Fibroblast of skin of back (primary cell): ENCODE measurements at places on chromosomes 3 and 15.
A peak's percentile ranks its signal among the peaks of the same experiment; 100 is the strongest.

- no peak for DNase-seq
Measured at GRCh38 chr15:56028430-56028829, 35.0 kb upstream of the NEDD4 start.

GRCh38 chr15:56963126-56963525 lies 44.7 kb downstream of the TCF12 start:
- DNase-seq = no peak

- no peak for DNase-seq
Measured at GRCh38 chr3:31879365-31879764, 101.7 kb downstream of the OSBPL10 start.

GRCh38 chr3:113279686-113280085 lies 68.3 kb downstream of the BOC start:
- DNase-seq = no peak

DNA sequence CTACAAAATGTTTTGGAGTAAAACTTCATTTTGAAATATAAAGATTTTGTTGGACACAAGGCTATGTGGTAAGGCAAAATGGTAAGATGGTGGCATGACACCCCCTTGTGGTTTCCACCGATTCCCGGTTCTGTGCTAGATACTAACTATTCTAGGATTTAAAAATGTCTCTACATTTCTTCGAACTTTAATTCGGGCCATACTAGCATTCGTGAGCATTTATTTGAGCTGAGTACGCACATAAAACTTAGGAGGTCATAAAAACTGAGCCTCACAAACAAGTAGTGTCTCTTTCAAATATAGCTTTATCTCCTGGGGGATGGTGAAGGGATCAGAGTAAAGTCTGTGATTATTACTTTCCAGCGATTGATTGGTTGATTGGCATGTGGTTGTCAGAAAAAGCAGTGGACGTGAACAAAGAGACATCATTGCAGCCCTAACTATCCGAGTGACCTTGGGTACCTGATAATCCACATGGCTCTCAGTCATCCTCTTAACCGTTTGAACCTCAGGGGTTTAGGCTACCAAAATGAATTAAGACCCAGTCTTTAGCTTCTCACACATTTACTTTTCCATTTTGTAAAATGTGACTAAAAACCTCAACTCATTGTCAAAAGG lies 1.1 kb upstream of the ZNF639 start:
- peak; percentile 54 for DNase-seq

- DNase-seq = no peak
Measured at GRCh38 chr3:23836536-23837230, 30.9 kb downstream of the UBE2E1 start.

GRCh38 chr3:124299831-124300230 lies 307.9 kb upstream of the ROPN1 start:
- DNase-seq = no peak

- peak; percentile 50 for DNase-seq
Measured at GRCh38 chr15:56052395-56053045, 59.1 kb upstream of the NEDD4 start.

DNA sequence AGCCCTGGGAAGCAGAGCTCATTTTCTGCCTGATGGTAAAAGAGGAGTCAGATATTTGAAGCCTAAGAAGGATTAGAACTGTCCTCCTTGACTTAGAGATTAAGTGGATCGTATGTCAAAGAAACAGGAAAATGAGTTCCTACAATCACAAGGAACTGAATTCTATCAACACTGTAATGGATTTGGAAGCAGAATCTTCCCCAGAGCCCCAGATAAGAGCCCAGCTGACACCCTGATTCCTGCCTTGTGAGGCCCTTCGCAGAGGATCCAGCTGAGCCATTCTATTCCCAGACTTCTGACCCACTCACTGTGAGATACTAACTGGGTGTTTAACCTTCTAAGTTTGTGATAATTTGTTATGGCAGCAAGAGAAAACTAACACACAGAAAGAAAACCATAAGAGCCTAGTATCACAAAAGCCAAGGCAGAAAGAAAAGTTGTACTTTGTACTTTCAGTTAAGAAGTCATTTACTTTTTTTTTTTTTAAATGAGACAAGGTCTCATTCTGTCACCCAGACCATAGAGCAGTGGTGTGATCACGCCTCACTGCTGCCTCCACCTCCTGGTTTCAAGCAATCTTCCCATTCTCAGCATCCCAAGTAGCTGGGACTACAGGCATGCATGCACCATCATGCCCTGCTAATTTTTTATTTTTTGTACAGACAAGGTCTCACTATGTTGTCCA lies 61.1 kb upstream of the ZBTB20 start:
- no peak for DNase-seq

- DNase-seq = no peak
Measured at GRCh38 chr3:16372362-16373292, 107.6 kb downstream of the OXNAD1 start.

DNA sequence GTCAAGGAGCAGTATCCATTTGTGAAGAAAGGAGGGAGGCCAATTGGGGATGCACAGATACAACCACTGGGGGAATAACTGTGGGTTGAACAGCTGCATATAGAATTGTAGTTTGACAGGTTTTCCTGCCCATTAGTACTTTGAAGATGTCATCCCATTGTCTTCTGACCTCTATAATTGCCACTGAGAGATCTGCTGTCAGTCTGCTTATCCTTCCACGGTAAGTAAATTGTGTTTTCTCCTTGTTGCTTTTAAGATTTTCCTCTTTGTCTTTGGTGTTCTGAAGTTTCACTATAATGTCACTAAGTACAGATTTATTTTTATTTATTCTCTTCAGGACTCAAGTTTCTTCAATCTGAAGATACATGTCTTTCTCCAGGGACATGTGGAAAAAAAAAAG lies 56.6 kb downstream of the MOBP start:
- DNase-seq = no peak

GRCh38 chr15:50774450-50774849 lies 8.9 kb upstream of the SPPL2A start:
- no peak for DNase-seq

DNA sequence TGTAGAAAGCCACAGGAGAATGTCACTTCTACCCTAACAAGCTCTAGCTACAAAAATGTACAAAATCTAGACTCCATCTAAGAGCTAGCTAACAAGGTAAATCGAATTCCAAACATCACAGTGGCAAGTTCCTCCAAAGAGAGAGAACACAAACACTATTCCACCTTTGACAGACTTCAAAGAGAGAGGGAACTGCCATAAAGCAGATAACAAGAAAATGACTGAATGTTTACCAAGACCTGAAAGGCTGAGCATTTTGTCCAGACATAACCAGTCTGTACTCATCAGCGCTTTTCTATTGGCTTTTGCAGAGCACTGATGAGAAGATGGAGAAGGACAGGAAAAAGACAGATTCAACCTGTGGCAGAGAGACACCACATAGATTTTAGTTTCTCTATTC lies 1419.6 kb upstream of the ALCAM start:
- DNase-seq = no peak

- DNase-seq = no peak
Measured at GRCh38 chr3:128803307-128803706, 76.1 kb upstream of the ACAD9 start.

DNA sequence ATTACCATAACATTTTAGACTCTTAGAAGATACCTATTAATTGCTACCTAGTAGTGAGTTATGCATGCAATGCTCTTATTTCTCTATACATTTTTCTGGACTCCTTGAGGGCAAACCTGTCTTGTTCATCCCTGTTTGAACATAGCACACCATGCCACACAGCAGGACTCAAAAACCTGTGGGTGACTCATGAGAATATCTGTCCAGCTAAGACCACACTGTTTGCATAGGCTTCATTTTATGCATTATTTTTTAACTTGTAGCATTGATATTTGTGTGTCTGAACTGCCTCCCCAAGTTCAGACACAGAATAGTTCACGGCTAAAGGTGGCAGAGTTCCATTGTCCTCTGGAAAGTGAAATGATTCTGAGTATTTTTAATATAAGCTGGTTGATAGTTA lies 1.8 kb downstream of the LMCD1 start:
- peak; percentile 53 for DNase-seq

GRCh38 chr3:90056281-90057032 lies 949.0 kb downstream of the EPHA3 start:
- DNase-seq = no peak

GRCh38 chr3:189108067-189108466 lies 63.7 kb upstream of the TPRG1 start:
- peak; percentile 51 for DNase-seq

- no peak for DNase-seq
Measured at GRCh38 chr3:183328164-183328563, 75.1 kb downstream of the B3GNT5 start.

GRCh38 chr3:188036375-188037194 lies 117.4 kb upstream of the LPP start:
- no peak for DNase-seq

- DNase-seq = peak; percentile 53
Measured at GRCh38 chr3:184417619-184418327, 37.9 kb downstream of the CHRD start.

DNA sequence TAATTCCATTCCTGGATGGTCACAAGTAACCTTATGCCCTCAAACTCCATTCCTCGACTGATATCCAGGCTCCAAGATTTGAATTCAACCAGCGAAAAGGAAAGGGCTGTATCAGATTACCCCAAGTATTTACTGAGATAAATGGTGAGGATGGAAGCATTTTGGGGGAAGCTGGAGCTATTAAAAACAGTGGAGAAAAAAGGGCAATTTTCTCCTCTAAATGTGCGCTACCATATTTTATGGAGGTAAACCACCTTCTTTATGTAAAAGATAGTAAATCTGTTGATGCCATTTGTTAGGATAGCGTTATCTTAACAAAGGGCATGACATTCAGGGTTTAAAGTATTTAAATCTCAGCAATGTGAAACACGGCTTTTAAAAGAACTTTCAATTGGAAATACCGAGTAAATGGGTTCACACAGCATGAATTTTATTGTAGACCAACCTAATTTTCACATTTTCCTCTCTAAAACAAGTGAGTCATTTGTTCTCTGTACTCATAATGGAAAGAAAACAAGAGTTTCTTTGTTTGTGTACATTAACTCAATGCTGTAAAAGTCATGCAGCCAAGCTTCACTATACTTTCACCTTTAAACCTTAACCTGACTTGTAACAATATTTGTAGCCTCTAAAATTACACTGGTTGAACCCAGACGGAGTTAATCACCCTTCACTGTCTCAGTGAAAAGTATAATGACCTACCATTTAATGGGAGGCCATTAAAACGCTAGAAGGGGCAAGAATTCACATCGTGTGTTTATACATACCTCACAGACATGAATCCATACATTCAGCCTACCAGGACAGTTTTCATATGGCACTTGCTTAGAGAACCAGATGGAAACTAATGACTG lies 773.4 kb downstream of the ROBO1 start:
- no peak for DNase-seq

- DNase-seq = no peak
Measured at GRCh38 chr3:11282250-11283138, 10.3 kb downstream of the ATG7 start.

DNA sequence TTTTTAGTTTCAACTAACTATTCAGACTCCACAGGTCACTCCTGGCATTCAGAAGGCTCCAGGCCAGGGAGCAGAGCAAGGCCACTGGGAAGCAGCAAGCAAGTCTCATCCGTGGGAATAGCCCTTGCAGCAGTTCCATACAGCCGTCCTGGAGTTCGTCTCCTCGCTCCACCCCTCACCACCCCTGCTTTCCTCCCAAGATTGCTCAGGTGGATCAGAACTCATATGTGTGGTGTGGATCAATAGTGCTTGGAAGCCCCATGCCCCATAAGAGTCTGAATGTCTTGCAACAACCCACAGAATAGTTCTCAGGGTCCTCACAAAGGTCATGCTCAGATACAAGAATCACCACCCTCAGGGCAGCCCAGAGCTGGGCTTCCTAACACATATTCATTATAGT lies 44.5 kb downstream of the SUSD5 start:
- no peak for DNase-seq

DNA sequence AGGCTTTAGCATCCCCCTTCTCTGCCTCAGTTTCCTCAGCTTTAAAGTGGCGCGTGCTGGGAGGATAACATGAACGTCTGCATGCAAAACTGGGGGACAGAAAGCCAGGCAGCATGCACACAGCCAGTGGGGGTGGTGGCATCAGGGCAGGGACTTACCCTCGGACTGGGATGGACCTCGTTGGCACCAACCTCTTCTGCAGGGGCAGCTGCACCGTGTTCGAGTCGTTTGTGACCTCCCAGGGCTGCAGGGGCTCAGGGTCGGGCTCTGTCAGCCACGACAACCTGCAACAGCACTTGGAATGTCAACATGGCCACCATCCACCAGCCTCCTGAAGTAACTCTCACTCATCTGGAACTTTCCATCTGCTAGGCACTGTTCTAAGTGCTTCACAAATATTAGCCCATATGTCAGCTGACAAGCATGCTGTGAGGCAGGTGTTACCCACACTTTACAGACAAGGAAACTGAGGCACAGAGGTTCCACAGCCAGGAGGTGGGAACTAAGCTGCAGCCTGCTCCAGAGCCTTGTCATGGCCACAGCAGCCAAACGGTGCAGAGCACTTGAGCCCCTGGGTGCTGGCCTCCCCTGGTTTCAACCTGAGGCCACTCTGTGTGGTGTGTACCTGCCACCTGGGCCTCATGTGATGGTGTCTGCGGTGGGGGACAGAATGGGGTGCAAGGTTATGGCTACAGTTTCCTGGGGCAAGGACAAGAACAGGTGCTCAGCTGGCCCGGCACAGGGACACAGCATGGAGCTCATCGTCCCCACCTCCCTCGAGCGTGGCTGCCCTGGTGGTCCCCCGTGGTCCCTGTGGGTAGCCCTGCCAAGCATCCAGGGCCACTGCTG lies 6.7 kb downstream of the C3orf22 start:
- no peak for DNase-seq

DNA sequence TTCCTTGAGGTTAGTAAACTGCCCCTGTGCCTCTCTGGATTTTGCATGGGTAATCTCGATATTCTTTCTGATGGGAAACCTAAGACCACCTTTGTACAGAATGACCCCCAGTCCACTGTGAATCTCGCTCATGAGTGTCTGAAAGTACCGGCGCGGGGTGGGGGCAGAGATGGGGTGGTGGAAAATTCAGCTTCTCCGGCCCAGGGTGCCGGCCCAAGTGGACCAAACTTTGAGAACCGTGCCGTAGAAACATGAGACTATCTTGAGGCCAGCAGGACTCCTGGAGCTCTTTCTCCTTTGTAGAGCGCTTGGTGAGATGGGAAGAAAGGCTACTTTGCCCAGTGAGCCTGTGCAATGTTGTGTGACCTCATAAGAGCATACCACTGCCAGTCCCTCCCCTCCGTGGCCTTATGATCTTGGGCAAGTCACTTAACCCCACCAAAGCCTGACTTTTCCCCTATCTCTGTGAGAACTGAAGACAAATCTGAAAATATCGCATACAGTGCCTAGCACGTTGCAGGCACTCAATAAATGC lies 40.4 kb upstream of the VEPH1 start:
- no peak for DNase-seq

- peak; percentile 9 for DNase-seq
Measured at GRCh38 chr3:109050591-109051167, 67.3 kb downstream of the MORC1 start.

GRCh38 chr3:179323197-179324110 lies 623 bp downstream of the ZNF639 start:
- peak; percentile 77 for DNase-seq

- DNase-seq = no peak
Measured at GRCh38 chr15:96070636-96071035, 259.9 kb upstream of the NR2F2 start.
